ENCODE measurements at places on chromosomes 12 and 14.

- no peak for DNase-seq
Measured at GRCh38 chr12:4817880-4818279, 91.8 kb upstream of the KCNA1 start.

GRCh38 chr12:45439039-45439438 is 223.1 kb downstream of the ANO6 start:
- no peak for DNase-seq

DNA sequence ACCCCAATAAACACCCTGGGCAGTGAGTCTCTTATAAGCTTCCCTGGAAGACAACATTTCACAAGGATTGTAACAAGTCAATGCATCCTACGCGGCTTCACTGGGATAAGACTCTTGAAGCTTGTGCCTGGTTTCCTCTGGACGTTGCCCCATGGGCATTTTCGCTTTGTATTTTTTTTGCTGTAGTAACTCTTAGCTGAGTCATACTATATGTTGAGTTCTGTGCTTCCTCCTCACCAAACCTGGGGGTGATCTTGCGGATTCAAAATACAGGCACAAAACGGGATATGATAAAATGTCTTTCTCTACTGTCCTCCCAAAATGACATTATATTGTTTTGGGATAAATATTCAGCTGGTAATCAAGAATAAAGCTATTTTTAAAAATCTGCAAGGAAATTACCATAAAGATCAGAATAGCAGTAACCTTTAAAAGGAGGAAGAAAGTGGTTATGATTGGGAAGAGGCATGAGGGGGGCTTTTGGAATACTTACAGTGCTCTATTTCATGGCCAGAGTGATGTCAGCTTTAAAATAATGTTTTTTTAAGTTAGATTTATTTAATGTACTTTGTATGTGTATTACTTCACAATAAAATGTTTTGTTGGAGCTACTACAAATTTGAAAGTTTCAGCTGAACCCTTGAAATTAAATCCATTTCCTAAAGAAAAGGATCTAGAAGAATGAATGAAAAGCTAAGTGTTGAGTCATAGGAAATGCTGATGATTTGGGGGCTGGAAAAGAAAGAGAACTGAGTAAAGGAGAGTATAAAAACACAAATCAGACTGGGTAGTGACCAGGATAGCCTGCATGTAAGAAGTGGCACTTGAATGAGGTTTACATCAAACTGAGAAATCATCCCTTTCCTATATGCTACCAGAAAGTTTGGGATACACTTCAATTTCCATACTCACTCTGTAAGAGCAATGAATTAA is 14.7 kb downstream of the BTBD7 start:
- DNase-seq: no peak

DNA sequence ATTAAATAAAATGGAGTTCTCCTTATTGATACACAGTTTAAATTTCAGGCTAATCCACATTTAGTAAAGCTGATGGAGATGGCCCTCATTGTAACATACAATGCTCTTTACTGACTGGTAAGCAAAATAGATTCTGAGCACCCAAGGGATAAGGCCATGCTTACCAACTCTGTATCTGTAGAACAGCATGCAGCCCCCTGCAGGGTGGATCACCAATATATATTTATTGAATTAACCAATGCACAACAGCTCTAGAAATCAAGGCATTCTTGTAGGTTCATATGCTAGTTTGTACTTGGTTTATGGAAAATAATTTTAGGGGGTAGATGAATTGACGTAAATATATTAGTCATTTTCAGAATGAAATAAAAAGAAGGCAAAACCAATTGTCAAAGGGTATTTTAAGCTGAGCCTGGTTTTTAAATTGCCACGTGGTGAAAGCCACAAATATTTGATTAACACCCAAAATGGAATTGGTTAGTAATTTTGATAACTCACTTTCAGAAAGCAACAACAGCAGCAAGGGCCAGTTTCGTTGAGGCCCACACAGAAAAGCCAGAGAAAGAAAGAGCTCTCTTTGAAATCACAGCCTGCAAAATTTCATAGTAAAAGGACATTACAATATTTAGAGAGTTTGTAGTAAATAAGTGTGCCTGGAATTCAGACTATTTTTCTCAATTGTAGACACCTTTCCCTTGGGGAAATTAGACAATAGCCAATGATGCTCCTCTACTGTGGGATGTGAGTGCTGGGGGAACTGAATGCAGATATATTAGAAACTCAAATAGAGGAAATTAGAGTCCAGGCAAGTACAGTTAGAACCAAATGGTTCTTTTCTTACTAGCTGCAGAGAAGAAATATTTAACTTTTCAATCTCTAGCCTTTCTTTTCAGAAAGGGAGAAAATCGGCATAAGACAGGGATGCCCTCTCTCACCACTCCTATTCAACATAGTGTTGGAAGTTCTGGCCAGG is 216.2 kb upstream of the ABCD2 start:
- DNase-seq: no peak

GRCh38 chr12:82361461-82361915 is 3.2 kb downstream of the METTL25 start:
- DNase-seq: no peak

GRCh38 chr12:101854747-101855146 is 22.6 kb upstream of the DRAM1 start:
- no peak for DNase-seq

GRCh38 chr12:131896811-131897270 is 2.4 kb downstream of the ULK1 start:
- no peak for DNase-seq

DNA sequence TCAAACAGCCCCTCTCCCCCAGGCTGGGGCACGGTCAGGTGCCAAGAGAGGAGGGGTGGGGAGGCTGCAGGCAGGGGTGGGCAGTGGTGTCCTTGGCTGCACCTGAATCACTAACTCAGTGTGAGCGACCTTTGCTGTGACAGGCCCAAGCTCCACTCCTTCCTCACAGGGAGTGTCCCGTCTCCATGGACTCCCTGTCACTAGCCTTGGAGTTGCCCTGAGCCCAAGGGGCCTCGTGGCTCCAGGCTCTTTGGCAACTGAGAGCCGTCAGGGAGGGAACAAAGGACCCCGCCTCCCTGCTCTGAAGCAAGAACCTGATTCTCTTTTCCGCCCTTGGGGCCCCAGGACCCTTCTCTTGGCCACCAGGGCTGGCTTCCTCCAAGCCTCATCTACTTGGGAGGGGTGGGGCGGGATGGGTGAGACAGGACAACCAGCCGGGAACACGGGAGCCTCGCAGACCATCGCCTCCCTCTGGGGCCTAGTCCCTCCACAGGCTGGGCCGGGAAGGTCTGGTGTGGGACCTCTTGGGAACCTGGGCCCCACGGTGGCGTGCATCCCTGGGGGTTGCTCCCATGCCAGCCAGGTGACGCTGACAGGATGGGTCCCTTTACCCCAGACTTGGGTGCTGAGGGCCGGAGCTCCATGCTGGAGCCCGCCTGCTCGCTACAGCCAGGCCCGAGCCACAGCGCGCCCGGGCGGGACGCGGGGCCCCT is 935 bp upstream of the ADSS1 start:
- DNase-seq: no peak

DNA sequence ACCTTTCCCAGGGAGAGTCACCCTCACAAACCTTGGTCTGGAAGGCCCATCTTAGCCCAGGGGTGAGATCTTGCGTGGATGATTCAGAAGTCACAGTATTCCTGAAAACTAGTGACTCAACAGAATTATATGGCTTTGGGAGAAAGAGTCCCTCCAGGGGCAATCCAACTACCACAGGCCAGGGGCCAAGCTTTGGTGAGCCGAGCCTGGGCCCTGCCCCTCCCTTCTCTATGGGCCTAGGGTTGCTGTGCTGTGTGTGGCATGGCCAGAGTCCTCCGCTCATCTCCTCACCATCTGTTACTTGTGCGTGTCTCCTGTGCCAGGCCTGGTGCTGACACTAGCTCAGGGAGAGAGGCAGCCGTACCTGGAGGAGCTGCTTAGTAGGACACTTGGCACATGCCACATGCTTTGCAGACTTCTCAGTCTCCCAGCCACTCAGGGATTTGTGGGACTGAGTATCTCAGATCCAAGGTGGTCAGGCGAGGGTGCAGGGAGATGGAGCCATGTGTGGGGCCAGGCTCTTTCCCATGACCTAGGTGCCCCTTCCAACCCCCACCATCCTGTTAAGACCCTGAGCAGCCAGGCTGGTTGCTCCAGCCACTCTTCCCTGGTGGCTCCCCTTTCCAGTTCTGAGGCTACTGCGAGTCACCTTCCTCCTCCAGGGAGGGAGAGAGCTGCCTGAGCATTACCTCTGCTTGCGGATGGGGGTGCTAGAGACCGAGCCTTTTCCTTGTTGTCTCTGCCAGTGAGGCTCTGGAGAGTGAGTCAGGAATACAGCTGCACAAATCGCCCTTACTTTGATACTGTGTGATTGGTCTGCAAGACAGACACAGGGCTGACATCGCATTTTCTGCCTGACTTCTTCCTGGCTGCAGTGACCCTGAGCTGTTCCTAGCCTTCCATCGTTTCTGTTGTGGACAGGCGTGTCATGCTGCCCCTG is 94.1 kb downstream of the SLC25A47 start:
- no peak for DNase-seq

DNA sequence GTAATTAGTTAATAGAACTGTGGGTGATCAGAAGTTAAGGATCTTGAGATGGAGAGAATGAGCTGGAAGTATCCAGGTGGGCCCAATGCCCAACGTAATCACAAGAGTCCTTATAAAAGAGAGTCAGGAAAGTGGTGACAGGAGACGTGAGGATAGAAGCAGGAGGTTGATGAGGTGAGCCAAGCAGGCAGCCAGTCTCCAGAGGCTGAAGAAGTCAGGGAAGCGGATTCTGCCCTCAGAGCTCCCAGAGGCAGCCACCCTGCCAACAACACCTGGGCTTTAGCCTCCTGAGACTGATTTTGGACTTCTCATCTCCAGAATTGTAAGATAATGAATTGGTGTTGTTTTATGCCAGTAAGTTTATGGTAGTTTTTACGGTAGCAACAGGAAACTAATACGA is 10.1 kb upstream of the SAV1 start:
- DNase-seq: no peak

GRCh38 chr14:78075555-78076277 is 94.5 kb upstream of the NRXN3 start:
- DNase-seq: no peak

DNA sequence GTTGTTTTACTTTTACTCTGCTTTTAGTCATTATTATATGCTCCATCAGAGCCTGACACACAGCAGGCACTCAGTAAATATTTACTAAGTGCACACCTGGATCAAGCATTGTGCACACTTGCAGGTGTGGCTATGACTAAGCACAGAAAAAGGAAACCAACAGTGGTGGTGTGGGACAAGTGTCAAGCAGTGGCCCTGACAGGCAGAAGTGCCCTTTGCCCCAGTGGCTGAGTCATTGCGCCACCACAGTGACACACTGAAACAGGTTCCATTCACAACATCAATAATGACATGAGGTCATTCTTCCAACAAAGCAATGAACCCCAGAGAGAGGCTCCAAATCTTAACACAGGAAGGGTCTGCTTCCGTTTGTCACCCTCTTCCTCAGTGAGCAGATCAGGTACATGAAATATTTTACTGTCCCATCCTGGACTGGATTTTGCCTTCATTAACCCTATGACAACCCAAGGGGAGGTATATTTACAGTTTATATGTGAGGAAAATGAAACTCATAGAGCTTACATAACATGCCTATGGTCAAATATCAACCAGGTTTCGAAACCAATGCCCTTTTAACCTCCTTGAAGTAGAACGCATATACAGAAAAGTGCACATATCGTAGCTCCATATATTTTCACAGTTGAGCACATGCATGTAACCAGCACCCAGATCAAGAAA is 82.6 kb upstream of the GTF2A1 start:
- no peak for DNase-seq

DNA sequence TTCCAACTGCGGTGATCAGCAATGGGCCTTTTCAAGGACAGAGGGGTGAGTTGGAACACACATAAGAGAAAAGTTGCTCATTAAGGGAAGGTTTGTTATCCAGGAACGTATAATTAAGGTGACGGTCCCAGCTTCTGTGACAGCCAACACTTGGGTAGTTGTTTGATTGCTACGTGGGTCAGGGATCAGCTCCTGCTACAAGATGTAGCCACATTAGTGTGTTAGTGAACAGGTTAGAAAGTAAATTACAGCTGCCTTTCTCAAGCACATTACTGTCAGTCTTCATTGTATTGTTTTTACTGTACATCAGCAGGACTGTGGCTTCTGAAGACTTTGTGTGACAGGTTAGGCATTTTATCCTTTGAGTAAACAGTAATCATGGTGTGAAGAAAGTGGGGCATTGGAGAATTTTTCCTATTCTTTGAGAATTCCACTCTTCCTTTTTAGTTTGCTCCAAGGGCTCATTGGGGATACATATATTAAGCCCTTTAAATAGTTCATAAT is 230.5 kb downstream of the EGLN3 start:
- no peak for DNase-seq

- no peak for DNase-seq
Measured at GRCh38 chr12:67811437-67812361, 163.2 kb downstream of the DYRK2 start.

GRCh38 chr12:43978556-43978955 is 142.7 kb downstream of the TMEM117 start:
- DNase-seq: no peak

DNA sequence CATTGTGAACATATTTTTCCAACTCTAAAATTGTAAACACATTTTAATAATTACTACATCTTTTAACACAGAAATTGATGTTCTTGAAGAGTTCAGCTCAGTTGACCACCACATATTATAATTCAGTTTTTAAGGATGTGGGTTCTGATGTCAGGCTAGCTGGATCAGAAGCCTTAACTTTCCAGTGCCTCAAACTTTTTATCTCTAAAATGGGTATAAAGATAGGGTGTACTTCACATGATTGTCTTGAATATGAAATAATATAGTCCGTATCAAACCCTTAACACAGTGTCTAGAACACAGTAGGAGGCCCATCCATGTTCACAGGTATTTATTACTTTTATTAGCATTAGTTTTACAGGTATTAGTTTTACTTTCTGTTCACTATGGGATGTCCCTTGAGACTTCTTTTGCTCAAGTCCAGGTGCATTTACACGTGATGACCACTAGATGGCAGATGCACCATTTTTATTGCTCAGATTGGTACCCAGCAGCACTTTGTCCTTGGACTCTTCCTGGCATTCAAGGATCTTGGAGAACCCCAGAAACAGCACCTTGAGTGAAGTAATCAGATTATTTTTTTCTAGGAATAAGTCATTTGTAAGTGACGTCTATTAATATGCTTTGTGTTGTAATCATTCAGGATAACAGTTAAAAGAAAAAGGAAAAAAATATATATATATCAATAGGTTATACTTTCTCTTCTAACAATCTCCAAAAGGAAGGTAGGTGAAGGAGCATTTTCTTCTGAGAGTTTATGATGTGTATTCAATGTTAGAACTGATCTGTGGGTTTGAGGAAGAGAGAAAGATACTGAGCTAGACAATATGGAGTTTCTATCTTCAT is 580.2 kb downstream of the ETNK1 start:
- DNase-seq: no peak

- DNase-seq: peak; percentile 4
Measured at GRCh38 chr14:72810201-72810600, 83.7 kb downstream of the DPF3 start.

GRCh38 chr14:54754623-54755386 is 147.8 kb downstream of the GCH1 start:
- DNase-seq: no peak

GRCh38 chr14:52131640-52132320 is 62.9 kb upstream of the NID2 start:
- peak; percentile 44 for DNase-seq
